GM23248 (cell line): ENCODE measurements at places on chromosomes 1 and 21. TPM values are rescaled to one million over a fixed set of nuclear protein-coding genes. Genes with fewer than 3 reads are reported as not detected.
A peak's percentile ranks its signal among the peaks of the same experiment; 100 is the strongest.

Gene LYPD8
- polyA plus RNA-seq: not detected in 2 replicates

Gene NVL
- polyA plus RNA-seq: 17.9 and 20.6 TPM in 2 replicates

Gene ZMYND12
- polyA plus RNA-seq: 0.68 and 1.4 TPM in 2 replicates

Gene NTMT2
- not detected in 2 replicates for polyA plus RNA-seq

DNA sequence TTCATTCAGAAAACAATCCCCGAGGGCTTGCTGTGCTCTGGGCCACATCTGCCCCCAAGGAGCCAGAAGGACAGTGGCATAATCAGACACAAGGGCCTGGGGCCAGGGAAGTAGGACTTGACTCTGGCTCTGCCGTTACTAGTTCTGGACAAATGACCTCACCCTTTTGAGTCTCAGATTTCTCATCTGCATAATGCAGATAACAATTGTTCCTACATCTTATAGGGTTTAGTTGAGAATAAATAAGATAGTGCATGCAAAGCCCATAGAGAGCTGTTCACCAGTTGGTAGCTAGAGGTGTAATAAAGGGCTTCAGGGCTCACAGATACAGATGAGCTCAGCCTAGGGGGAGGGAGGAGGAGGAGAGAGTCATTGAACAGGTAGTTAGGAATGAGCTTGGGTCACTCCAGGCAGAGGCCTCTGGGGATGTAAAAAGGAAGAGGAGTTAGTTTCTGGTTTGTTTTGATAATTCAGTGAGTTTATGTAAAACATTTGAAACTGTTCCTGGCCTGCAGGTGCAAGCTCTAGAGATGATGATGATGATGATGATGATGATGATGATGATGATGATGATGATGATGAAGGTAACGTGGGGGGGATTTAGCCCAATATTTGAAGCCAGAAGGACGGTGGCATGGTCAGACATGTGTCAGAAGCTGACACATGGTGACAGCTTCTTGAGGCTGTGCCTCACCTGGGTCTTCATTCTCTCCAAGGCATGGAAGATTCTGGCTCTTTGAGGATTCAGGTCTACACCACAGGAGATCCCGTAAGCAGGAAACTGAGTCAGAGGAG, 858 bp downstream of the LACTBL1 start:
- peak; percentile 22 for DNase-seq

DNA sequence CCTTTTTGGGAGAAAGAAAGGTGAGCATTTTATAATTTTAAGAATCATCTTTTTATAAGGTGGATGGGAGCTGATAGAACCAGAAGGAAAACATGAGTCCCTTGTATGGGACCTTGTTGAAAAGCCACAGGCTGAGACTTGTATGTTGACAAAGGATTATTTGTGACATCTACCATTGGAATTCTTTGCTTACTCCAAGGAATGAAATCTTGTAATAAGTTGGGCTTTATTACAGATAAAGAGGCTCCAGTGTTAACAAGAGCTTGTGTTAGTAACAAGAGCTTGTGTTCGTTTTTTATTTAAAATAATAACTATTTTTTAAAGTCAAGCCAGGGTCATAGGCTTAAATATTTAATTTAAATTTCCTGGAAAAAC, 201.1 kb upstream of the CHRM3 start:
- DNase-seq: no peak

- no peak for DNase-seq
Observed at GRCh38 chr1:206450281-206450680, 20.0 kb upstream of the IKBKE start.

DNA sequence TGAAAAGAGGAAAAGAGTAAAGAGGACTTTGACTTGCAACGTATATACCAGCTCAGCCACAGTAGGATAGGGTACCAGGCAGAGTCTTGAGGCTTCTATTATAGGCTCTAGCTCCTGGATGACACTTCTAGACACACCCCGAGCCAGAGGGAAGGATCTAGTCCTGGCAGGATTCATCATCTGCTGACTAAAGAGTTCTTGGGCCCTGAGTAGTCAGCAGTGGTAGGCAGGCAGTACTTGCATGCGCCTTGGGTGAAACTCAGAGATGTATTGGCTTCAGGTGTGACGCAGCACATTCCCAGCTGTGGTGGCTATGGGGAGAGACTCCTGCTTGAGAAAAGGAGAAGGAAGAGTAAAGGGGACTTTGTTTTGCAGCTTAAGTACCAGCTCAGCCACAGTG, 162.3 kb upstream of the APP start:
- DNase-seq: peak; percentile 1

DNA sequence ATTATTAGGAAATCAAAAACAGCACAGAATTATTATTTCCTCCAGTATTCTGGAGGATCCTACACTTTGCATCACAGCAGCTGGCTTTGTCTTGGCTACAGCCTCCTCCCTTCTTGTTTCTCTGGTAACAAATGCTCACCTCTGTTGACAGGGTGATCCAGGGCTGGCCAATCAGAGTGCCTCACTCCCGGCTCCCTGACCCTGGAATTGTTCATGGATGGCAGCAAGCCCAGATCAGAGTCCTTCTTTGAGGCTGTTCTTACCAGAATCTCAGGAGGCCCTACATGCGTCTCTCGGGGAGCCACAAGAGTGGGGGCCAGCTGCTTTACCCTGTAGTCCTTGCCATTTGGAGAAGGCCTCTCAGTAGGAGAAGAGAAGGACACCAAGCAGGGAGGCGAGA, 48.4 kb upstream of the IGSF5 start:
- DNase-seq: no peak
